Motor neuron (in vitro differentiated cells): ENCODE measurements at places on chromosomes 5 and 9. TPM values are rescaled to one million over a fixed set of nuclear protein-coding genes. Genes with fewer than 3 reads are reported as not detected.

Gene LECT2
- 0.81 TPM in 1 of 2 replicates, not detected in the other for total RNA-seq

Gene PCDHA9
- total RNA-seq = 0.05 TPM in 2 replicates

Gene FBP2
- 0.39 TPM in 1 of 2 replicates, not detected in the other for total RNA-seq

Gene SELENOP
- total RNA-seq = 1.6 and 1.7 TPM in 2 replicates

Gene TRIM36
- 0.45 and 1.1 TPM in 2 replicates for total RNA-seq

Gene WNT8A
- 0.35 TPM in 1 of 2 replicates, not detected in the other for total RNA-seq

Gene SLC34A3
- 0.11 TPM in 1 of 2 replicates, not detected in the other for total RNA-seq

Gene SH3PXD2B
- 30.3 and 34.0 TPM in 2 replicates for total RNA-seq

Gene C9orf153
- not detected in 2 replicates for total RNA-seq

Gene DIPK1B
- 18.1 and 20.7 TPM in 2 replicates for total RNA-seq

Gene GGTA1
- 0.11 TPM in 1 of 2 replicates, not detected in the other for total RNA-seq

Gene PCDHGB3
- 0.22 and 0.25 TPM in 2 replicates for total RNA-seq

Gene PCDHB10
- total RNA-seq = 6.9 TPM in 2 replicates
